KG1 (cell line): ENCODE measurements at places on chromosomes 6 and 20.

DNA sequence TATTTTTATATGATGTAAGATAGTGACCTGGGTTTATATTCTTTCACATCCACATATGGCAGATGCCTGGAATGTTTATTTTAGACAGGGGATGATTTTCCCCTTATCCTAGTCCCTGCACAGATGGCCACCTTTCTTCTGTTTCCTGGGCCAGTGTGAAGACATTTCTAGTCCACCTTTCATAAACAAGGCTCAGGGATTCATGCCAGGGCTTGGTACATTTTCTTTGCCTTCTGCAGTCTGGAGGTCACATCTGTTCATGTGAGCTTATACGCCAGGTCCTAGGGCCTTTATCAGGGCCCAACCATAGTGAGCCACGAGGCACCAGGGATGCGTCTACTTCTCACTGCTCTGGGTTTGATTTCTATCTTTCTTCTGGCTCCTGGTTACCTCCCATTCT lies 38.0 kb upstream of the ERVFRD-1 start:
- DNase-seq: no peak

DNA sequence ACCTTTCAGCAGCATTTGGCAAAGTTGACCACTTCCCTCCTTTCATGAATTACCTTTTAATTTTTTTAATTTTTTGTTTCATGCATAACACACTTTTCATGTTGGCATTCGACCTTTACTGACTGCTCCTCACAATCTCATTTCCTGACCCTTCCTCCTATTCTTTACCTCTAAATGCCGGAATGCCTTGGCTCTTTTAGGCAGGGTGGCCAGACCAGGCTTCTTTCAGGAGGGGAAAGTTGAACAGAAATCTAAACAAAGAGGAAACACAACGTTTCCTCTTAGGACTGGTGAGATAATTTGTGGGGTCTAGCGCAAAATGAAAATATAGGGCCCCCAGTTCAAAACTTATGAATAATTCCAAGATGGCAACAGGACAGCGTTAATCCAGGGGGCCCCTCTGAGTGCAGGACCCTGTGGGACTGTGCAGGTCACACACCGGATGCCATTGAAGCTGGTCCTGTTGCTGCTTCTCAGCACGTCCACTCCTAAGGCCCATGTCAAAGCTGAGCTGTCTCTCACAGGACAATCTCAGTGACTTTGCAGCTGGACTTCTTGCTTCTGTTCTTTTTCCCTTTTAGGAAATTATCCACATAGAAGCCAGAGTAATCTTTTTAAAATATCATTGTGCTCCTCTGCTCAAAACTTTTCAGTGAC lies 313.8 kb downstream of the HDGFL1 start:
- DNase-seq: no peak

- no peak for DNase-seq
Observed at GRCh38 chr20:43220612-43221011, 30.9 kb upstream of the PTPRT start.

- DNase-seq: no peak
Observed at GRCh38 chr20:52280407-52280806, 88.8 kb upstream of the ZFP64 start.

DNA sequence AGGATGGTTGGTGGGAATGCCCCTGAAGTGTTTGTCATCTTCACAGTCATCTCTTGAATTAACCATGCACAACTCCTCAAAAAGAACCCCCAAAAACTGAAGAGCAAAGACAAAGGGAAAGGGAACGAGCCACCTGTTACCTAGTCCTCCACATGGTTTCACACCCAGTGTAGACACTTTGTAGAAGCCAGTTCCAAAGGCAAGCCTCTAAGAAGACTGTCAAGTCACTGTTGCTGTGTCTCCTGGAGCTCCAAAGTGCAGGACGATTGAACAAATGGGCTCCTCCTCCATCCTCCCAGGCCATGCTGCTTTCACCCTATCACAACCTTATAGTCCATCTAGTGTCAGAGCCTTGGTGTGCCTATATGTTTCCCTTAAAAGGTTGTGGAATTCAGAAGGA lies 277.6 kb upstream of the PRDM1 start:
- no peak for DNase-seq

- no peak for DNase-seq
Observed at GRCh38 chr6:41538556-41539182, 7.5 kb upstream of the FOXP4 start.

- no peak for DNase-seq
Observed at GRCh38 chr6:79705456-79705995, 74.4 kb downstream of the SH3BGRL2 start.

- DNase-seq: no peak
Observed at GRCh38 chr6:139236105-139236504, 55.7 kb downstream of the TXLNB start.

DNA sequence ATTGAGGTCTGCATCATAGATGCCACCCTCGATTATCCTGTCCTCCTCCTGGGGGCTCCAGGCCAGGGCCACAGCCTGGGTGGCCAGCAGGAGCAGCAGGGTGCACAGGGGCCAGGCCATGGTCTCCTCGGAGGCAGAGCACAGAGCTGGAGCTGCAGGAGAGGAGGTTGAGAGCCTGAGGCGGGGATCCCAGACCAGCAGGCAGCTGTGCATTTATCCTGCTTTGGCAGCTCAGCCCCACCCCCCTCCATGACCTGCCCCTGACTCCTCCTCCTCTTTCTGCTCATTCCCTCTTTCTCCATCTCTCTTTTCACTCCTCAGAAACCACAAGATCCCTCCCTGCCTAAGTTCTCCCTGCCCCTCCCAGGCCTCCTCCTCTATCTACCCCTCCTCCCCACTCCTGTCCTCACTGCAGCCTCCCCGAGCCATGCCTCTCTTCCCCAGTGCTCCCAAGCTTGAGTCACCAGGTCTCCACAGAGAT lies at the start of gene CST2:
CST2 (minus strand) TSS at position 189 of the 481 bp plus-strand sequence; CDS start at position 120, 69 bp downstream.
- DNase-seq: no peak

- no peak for DNase-seq
Observed at GRCh38 chr6:50711686-50712085, 1.6 kb upstream of the TFAP2D start.

DNA sequence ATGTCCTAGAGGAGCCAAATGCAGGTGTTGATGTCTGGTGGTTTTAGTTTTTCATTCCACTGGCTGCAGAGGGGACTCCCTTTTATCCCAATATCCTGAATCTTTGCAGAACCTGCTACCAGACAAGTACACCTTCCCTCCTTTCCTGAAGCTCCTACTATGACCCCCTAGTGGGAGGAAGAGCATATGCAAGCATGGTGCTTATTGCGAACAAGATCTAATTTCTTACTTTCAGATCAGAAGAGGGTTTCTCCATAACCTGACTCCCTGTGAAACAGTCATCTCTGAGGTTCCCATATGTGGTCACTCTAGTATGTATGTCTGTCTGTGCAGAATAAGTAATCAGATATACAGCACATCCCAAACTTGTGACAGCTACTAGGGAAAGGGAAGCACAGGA lies 277.2 kb downstream of the ARHGAP18 start:
- DNase-seq: no peak

DNA sequence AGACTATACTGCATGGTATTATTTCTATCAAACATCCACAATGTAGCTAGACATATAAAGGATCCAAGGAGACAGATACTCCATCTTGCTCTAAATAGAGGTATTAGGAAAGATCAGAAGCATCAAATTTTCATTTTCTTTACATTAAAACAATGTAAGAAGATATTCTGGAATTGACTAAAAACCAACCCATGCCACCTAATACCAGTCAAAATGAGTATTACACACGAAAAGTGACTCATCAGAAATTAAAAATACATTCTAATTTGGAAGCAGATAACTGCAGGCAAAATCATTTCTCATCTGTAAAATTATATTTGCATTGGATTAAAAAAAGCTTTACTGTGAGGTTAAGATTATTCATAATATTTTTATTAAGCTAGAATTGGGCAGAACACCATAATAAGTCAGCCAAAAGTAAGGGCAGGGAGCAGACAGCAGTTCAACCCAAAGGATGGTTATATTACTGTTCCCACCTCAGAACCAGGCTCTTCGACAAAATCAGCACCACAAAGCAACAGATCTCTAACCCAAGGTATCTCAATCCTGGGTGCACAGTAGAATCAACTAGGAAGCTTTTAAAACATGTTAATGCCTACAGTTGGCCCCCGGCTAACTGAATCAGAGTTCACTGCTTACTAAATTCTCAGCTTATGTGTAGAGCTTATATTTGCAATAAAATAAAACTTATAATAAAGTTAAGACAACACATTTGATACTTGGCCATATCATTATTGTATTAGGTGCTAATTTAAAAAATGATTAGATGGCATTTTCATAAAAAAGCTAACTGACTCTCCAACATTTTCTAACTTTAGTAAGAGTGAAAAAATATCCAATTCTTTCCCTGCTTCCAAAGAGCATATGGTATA lies 35.2 kb downstream of the SAMD3 start:
- DNase-seq: no peak

DNA sequence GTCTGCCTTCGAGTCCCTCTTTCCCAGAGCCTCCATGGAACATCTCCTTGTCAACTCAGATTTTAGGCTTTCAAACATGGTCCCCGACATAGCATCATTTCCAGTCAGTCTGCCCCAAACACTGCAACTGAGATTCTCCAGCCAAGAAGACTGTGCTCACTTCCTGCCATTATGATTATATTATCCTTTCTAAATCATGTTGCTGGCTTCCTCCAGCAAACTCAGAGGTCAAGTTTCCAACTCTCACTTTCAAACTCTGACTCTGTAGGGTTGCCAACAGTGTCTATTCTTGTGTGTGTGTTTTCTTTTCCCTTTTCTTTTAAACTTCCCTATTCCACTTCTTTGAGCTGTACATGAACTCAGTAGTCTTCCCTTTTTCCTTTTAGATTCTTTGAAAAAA lies 61.2 kb upstream of the TRAF3IP2 start:
- DNase-seq: no peak

GRCh38 chr20:35491823-35492222 lies 36.4 kb downstream of the CEP250 start:
- no peak for DNase-seq

DNA sequence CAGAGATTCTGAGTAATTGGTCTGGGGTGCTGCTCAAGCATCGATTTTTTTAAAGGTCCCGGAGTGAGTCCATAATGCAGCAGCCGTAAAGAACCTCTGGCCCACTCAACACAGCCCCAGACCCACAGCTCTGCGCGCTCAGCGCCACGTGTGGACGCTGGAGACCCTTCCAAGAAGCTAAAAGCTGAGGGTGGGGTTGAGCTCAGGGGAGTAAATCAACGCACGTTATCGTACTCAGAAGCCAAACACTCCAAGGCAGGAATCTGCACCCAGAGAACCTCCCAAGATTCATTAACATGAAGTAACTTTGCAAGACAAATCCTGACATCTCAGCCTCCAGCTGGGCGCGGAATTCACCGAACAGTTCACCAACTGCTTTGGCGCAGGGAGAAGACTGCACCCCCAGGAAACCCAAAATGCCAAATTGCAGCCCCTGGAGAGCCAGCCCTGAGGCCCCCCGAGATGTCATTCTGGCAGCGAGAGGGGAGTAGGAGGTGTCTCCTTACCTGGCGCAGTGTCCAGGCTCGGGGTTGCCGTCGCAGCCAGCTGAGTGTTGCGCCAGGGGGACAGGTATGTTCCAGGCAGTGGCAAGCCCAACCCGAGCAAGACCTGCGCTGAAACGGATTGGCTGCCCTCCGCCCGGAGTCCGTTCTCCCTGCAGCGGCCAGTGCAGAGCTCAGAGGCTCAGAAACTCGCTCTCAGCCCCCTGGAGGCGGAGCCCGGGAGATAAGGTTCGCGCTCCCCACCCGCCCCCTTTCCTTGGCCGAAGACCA lies at the start of gene COL21A1:
COL21A1 (minus strand) TSS at position 700 of the 773 bp plus-strand sequence. CDS start 64,962 bp downstream, outside the sequence.
- no peak for DNase-seq

DNA sequence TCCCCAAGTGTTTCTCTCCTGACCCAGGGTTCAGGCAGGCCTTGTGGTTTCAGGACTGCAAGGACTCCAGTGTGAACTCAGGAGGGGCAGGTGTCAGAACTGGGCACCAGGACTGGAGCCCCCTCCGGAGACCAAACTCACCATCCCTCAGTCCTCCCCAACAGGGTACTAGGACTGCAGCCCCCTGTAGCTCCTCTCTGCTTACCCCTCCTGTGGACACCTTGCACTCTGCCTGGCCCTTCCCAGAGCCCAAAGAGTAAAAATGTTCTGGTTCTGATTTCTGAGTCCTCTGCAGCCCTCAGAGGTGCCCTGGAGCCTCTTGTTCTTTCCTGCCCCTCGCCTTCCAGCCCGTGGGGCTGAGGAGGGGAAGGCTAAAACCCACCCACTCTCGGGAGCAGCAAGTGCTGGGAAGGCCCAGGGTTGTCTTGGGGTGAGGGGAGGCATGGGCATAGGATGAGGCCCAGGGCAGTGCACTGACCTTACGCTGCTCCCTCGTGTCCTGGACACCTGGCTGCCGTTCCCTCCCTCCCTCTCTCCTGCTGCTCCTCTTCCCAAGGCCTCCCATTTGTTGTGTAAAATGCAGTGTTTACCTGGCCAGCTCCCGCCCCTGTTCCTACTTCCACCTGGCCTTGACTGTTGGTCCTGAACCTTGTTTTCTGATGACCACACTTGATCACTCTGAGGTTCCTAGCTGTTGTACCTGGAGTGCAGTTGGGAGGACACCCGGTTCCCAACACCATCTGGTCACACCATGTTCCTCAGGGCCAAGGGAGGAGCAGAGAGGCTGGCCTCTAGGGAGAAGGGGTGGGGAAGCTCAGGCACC lies 9.9 kb downstream of the CNPY3 start:
- DNase-seq: no peak

- DNase-seq: no peak
Observed at GRCh38 chr6:20778459-20778858, 244.2 kb downstream of the CDKAL1 start.

DNA sequence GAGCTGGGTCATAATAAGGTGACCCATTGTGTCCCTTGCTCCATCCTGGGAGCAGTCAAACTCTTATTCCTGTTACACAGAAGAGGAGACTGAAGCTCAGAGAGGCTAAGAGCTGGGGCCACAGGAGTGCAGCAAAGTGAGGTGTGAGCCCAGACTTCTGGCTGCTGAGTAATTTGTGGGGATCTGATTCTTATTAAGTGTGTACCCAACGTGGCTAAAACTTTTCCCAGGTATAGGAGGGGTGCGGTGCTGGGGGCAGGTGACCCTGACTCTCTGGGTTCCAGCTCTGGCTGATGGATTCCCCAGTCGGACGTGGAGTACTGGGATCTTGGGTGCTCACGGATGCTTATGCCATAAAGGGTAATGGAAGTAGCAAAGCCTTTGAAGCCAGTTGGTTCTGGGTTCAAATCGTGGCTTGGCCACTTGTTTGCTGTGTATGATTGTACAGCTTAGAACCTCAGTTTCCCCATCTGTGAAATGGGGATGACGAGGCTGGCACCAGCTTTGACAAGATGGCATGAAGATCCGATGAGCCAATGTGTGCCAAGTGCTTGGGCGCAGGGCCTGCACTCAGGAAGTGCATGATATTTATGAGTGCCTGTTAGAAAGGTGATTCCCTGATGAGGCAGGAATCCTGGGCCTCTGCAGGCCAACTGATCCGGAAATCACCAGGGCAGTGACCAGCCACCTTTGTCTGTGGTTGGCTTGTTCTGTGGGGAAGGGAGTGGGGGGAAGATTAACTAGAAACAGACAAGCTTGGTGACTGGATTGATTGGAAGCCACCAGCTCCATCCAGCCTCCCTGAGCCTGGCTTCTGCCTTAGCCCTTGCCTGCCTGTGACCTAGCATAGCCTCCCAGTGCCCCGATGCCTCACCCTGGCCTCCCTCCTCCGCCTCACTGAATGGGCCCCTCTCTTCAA lies 6.0 kb downstream of the SRC start:
- DNase-seq: no peak

GRCh38 chr6:118783931-118784550 lies 109.9 kb upstream of the ASF1A start:
- DNase-seq: no peak
